ENCODE measurements at places on chromosomes 5 and 9.

GRCh38 chr9:116990592-116990991 is 303.5 kb downstream of the TRIM32 start:
- no peak for DNase-seq

GRCh38 chr9:136031741-136032730 is 63.1 kb downstream of the NACC2 start:
- DNase-seq = no peak

- DNase-seq = peak; percentile 55
Measured at GRCh38 chr9:71446473-71447411, 321.6 kb downstream of the CEMIP2 start.

GRCh38 chr9:103804077-103804735 is 289.9 kb upstream of the SMC2 start:
- DNase-seq = no peak

GRCh38 chr9:136858844-136859757 is 7.0 kb downstream of the MAMDC4 start:
- DNase-seq = no peak

- no peak for DNase-seq
Measured at GRCh38 chr9:21110708-21111576, 30.7 kb downstream of the IFNW1 start.

DNA sequence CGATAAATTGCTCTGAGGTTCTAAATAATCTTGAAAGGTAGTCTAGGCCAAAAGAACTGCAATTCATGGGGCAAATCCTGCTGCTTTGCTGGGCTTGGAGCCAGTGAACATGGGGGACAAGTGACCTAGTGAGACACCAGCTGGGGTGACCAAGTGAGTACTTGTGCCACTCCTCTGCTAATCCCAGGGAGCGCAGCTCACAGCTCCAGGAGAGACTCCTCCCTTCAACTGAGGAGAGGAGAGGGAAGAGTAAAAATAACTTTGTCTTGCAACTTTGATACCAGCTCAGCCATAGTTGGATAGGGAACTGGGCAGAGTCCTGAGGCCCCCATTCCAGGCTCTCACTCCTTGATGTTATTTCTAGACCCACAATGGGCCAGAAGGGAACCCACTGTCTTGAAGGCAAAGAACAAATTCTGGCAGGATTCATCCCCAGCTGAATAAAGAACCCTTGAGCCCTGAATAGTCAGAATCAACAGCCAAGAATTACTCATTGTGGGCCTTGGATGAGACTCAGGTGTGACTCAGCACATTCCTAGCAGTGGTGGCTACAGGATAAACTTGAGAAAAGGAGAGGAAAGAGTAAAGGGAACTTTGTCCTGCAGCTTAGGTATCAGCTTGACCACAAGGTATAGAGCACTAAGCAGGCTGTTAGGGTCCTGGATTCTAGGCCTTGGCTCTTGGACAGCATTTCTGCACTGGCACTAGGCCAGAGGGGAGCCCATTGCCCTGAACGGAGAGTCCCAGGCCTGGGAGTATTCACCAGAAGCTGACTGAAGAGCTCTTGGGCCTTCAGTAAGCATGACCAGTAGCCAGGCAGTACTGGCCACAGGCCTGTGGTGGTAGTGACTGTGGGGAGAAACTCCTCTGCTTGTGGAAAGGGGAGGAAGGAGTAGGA is 288.3 kb upstream of the CDH18 start:
- DNase-seq = peak; percentile 25

DNA sequence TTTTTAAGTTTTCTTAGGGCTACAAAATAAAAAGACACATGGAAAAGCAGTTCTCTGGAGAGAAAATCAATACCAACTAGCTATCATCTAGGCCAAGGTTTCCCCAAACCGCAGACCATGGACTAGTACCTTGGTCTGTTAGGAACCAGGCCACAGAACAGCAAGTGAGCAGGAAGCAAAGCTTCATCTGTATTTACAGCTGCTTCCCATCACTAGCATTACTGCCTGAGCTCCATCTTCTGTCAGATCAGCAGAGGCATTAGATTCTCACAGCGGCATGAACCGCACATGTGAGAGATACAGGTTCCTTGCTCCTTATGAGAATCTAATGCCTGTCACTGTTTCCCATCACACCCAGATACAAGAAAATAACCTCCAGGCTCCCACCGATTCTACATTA is 1907.6 kb upstream of the ACO1 start:
- no peak for DNase-seq

DNA sequence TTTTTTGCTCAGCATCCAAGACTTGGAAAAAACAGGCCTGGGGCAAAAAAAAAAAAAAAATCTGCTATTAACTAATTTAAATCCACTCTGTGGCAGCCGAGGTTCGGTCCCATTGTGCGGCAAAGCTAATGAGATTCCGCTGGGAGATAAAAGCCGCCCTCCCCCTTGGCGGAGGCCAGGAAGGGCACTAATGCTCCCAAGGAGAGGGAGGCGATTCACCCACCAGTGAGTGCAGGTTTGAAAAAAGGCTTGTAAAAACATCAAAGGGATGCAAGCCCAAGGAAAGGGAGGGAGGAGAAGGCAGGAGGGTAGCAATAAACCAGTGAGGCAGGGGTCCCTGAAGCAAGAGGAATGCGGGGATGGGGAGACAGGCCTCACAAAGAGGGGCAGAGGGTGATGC is 129.5 kb upstream of the RAPGEF1 start:
- no peak for DNase-seq

GRCh38 chr9:73643379-73644013 is 491.8 kb downstream of the ANXA1 start:
- peak; percentile 8 for DNase-seq

GRCh38 chr9:128910906-128911305 is 9.9 kb upstream of the PHYHD1 start:
- no peak for DNase-seq

DNA sequence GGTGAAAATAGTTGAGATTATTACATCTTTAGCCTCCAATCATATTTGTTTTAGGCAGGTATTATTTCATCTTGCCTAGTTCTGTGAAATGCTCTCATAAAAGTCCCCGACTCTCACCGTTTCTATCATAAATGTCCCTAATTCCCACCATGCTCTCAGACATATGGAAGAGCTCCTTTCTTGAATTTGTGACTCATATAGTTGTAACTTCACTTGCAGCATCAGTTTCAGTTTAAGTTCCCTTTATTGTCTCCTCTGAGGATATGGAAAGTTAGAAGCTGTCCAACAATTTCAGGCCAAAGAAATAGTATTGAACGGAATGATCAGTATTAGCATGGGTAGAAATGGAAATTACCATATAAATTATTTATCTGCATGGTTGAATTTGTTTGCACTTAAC is 187.5 kb upstream of the NR4A3 start:
- no peak for DNase-seq

DNA sequence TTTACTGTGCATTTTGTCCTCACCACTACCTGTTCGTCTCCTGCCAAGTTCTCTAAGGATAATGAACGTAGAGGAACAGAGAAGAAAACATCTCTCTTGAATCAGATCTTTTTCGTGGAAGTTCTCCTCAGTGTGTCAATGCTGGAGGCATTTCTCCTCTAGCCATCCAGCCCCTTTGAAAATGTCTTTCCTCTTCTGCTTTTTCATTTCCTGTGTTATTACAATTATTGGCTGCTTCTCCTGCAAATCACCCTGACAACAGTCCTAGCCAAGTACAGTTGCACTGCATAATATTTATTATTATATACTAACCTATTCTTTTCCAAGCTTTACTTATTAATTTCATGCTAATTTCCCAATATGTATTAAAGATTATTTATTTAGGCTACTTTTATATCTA is 61.8 kb upstream of the TRPM3 start:
- no peak for DNase-seq

DNA sequence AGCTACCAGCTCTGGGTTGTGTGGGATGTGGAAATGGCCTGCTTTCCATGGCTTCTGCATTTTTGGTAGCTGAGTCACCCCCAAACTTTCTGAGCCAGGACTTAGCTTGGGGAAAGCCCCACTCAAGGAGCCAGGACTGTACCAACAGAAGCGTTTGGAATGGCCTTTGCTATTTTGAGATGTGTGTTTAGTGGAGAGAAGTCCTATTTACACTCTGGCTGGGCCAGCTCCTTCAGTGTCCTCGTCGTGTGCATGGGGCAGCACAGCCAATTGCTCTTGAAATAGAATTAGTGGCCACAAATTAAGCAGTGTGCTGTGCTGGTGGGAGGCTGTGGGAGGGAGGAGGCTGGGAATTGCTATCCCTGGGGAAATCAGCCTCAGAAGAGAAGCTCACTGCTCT is 51.6 kb downstream of the ENTREP1 start:
- peak; percentile 49 for DNase-seq

GRCh38 chr5:176178789-176179188 is 59.4 kb upstream of the SIMC1 start:
- no peak for DNase-seq

- no peak for DNase-seq
Measured at GRCh38 chr9:103928442-103928841, 165.7 kb upstream of the SMC2 start.

- no peak for DNase-seq
Measured at GRCh38 chr9:129996161-129996830, 46.7 kb downstream of the FNBP1 start.

- DNase-seq = no peak
Measured at GRCh38 chr9:100669968-100670367, 92.1 kb downstream of the CAVIN4 start.

DNA sequence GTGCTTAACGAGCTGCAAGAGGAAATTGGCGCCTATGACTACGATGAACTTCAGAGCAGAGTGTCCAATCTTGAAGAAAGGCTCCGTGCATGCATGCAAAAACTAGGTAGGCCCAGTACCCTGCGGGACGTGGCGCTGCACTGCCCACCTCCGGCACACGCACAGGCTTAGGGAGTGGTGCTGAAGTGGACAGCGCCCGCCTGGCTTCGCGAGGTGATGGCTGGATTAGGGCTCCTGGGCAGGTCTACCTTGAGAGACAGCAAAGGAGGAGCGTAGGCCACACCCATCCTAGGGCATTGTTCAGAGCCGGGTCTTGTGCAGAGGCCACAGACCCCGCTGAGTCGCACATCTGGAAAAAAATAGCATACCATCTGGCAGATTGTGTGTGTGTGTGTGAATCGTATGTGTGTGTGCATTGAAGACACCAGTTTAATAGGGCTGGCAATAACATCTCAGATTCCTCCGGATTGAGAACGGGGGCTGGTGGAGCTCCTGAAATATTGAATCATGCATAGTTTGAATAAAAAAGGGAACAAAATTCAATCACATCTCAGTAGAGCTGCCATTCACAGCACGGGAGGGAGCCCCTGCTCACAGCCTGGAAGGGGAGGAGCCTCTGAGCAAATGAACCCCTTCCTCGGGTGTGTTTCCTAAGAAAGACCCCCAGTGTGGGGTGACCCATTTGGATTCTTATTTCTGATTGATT is 11.1 kb downstream of the OLFM1 start:
- no peak for DNase-seq

DNA sequence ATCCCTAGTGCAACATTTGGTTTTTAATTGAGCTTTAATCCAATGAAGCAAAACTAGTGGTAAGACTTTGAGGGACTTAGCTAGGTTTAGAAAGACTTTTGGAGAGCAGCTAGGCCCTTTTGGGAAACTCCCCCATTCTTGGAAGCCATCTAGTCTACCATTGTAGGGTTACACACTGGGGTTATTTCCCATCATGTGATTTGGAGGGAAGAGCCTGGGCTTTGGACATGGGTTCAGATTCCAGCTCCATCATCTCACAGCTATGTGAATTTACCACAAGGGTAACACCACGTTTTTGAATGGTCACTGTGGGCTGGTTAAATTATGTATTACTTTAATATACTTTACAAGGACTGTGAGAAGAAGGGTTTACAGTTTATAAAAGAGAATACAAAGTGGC is 18.3 kb upstream of the TNFSF15 start:
- no peak for DNase-seq

DNA sequence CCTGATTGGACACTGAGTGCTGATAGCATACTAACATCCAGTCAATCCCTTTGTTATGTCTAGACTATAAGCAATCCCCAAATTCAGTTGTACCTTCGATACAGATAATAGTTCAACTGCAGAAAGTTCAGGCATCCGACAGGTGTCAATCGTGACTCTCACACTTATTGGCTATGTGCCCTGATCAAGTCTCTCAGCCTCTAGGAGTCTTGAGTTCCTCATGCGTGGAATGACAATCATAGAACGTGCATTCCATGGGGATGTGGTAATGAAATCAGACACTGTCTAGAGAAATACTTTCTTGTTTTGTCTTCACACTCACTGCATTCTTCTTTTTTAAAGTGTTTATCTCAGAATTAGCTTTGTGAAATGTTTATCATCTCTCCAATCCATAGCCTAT is 4.8 kb downstream of the ANKRD34B start:
- no peak for DNase-seq

- DNase-seq = no peak
Measured at GRCh38 chr5:59332236-59332973, 561.1 kb downstream of the PDE4D start.

GRCh38 chr5:125722550-125722949 is 700.7 kb upstream of the GRAMD2B start:
- no peak for DNase-seq

DNA sequence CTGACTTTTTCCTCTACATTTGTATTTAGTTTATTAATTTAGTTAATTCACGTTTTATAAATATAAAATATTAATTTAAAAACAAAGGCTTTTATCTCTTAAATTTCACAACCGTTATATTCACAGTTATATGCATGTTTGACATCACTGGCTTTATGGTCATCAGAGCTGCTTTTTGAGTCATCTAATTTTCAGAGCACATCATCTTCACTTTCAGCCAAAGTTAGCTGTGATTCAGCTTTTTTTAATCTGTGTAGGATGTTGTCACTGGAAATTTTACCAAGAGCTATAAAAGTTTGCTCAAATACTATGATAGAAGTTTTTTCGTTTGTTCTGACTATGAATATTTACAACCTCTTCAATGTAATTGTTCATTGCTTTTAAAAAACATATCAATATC is 12.4 kb downstream of the CDC37L1 start:
- no peak for DNase-seq

- DNase-seq = no peak
Measured at GRCh38 chr9:129336130-129336528, 158.1 kb upstream of the IER5L start.

GRCh38 chr9:100474082-100474923 is 1.4 kb downstream of the TMEFF1 start:
- DNase-seq = no peak

DNA sequence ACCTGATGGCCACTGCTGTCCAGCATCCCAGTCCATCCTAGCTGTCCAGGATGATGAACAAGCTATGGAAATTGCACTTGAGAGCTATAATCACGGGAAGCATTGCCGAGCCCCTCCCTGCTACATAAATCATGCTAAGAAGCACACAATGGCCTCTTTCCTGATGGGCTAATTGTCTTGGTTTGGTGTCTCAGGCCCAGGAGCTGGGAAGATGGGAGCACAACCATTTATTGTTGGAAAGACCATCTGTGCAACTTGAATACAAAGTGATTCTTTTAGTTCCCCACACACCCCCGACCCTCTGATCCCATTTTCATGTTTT is 80.4 kb downstream of the RGS3 start:
- DNase-seq = no peak

All from T1000 (cell line).